ENCODE measurements at places on chromosomes 4 and X.

GRCh38 chr4:182881914-182882313 lies 35.3 kb downstream of the DCTD start:
- no peak for DNase-seq

GRCh38 chr4:113273721-113274220 lies 224.3 kb downstream of the ANK2 start:
- DNase-seq: no peak

DNA sequence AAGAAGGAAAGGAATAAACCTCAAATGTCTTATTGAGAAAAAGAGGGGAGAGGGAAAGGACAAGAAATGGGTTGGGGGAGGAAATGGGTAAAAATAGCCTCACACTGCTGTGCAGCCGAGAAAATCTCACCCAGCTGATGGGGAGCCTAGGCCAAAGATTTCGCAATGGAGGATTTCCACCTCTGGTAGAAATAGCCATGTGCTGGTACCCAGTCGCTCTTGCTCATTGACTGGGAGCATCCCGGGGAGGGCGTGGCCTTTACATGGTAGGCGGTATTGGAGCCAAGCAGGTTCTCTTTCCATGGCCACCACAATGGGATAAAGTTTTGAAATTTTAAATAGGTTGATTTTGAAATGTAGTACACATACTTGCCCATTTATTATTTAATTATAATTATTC lies 255.1 kb upstream of the LDB2 start:
- no peak for DNase-seq

GRCh38 chr4:150021483-150021882 lies 56.8 kb upstream of the DCLK2 start:
- no peak for DNase-seq

DNA sequence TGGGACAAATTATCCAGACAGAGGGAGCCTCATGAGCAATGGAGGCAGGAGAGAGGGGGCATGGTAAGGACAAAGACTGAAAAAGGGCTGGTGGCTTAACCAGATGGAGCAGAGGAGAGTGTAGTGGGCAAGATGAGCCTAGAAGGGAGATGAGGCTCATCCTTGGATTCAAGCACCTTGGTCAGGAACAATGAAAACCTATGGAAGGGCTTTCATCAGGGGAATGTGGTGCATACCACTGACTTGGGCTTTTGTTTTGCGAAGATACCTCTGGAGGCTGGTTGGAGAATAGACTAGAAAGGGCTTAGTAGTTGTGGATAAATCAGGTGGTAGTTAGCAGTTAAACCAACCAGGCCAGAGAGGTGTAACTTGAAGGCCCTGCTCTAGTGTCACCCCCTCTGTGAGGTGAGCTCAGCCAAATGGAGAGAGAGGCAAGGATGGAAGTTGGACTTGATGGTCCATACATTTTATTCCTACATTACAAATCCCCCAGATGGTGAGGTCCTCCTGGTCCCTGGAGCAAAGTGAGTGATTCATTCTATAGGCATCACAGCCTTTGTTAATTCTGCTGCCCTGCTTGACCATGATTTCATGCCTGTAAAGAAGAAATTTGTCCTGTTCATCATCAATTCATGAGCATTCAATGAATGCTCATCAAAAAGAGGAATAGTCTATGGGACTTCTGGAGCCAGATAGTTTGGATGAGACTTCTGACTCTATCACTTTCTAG lies 264.8 kb upstream of the IGFBP7 start:
- no peak for DNase-seq

DNA sequence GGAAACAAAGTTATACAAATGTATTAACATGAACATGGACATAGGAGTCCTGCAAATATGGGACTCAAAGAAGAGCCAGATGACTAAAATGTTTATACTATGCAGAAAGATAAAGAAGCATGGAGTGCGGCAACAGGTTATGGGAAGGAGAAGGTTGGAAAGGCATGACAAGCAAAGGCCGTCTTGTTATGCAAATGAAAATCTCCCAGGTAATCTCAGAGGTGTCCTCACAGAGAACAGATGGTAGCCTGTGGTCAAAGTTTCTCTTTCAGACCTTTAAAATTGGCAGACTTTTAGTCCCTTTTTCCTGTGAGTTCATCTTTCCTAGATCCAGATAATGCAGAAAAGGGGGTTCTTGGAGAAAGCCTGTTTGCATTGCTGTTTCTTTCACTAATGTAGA lies 116.4 kb upstream of the BEND4 start:
- no peak for DNase-seq

DNA sequence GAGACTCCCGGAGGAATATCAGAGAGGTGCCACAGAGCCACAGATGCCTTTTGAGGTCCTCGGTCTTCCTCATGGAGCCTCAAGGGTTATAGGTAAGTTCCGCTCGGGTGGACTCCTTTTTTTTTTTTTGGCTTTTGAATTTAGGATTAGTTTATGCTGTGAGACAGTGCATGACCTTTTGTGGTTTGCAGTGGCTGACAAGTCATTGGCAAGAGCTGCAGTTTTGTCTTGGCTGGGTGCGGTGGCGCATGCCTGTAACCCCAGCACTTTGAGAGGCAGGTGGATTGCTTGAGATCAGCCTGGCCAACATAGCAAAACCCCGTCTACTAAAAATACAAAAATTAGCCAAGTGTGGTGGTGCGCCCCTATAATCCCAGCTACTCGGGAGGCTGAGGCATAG lies 4.5 kb upstream of the GRSF1 start:
- no peak for DNase-seq

DNA sequence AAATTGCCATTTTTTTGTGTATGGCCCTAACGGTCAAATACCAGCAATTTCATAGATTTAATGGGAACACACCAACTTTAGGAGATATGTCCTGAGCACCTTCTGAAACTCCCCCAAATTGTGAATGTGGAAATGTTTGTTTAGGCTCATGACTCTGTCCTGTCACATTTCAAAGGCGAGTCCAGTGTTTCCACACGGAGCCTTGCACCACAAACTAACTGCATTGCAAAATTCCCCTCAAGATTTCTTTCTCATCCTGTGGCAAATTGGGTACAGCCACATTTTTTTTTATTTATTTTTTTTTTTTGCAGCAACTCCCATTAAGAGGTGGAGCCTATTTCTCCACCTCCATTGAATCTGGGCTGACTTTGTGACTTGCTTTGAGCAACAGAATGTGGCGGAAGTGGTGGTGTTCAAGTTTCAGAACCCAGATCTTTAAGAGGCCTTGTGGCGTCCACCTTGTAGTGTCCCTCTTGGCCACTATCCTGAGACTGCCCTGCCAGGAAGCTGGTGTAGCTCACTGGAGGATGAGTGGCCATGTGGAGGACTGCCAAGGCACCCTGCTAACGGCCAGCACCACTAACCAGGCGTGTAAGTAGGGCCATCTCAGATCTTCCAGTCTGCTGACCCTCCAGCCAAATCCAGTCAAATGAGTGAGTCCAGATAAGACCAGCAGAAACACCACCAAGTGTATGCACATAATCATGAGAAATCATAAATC lies 172.4 kb upstream of the SCML1 start:
- DNase-seq: no peak

- DNase-seq: no peak
Observed at GRCh38 chr4:54783402-54784110, 125.8 kb downstream of the KIT start.

GRCh38 chrX:55867181-55867651 lies 149.7 kb downstream of the RRAGB start:
- no peak for DNase-seq

GRCh38 chrX:132491191-132491590 lies 2.4 kb upstream of the MBNL3 start:
- DNase-seq: no peak

DNA sequence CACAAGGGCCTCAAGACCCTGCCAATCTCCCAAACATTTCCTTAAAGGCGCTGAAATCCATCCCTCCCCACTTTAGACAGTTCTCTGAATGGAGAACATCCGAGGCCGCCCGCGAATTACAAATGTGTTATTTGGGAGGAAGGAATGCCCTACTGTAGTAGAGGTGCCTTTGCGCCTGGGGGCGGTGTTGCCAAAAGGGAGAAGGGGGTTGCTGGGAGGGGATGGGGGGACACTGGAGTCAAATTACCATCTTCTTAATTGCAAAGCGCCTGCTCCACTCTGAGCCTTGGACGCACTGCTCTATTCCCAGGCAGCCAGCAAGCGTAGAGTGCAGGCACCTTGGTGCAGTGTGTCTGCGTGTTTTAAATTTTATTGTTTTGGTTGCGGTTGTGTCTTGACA lies 2.7 kb downstream of the TMEM255A start:
- DNase-seq: no peak

DNA sequence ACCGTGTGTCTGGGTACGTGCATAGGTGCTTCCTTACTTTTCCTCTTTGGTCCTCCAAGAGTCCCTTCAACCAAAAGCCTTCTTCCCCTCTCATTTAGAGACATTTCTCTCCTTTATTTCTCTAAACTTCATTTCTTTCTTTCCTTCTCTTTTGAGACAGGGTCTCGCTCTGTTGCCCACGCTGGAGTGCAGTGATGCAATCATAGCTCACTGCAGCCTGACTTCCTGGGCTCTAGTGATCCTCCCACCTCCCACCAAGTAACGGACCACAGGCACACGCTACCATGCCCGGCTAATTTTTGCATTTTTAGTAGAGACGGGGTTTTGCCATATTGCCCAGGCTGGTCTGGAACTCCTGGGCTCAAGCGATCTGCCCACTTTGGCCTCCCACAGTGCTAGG lies 42.2 kb downstream of the ACOX3 start:
- no peak for DNase-seq

DNA sequence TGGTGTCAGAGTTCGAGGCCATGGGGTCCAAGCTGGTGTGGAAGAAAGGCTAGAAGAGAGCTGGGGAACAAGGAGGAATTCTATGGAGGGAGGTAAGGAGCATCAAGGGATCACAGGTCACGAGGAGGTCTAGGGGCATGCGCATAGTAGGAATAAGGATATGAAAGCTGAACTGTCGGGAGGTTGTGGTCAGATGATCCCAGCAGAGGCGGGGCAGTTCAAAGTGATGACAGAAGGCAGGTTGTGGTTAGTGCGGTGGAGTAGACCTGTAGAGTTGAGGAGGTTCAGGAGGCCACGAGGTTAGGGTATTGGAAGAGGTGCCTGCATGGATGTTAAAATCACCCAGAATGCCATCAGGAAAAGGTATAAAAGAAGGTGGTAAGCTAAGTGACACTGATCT lies 156.3 kb downstream of the TMEM164 start:
- DNase-seq: no peak

DNA sequence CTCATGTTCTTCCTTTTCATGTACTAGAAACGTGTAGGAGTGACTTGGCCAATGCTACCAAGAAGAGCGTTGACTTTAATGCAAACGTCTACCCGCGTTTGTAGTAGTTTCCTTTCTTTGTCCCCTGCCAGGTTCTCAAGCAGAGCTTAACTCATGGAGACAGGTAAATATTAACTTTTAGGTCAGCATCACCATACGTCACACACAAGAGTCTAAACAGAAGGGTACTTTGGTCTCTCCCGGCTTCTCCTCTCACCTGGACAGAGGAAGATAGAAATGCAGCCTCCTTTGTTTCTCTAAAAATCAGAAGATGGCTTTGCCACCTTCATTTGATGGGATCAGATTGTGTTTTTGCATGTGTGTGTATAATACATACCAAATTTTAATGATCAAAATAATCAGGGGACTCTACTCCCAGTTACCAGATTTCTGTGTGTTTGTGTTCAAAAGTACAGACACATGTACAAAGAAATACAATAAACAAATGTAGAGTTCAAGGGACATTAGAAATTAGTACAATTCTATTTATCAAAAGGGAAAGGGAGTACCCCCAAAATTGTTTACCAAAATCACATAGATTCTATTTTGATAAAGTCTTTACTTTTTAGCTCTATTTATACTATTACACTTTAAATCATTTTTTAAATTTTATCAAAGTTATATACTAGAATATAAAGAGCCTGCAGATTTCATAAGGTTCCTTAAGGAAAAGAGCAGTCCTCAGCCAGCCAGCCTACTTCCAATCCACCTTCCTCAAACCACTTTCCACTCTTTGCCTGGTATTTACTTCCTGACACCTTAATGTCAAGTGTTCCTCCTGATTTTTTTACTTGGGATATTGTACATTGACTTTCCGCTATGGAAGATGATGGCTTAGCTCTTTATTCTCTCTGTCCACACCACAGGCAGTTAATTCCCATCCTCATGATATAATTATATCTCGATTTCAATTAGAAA lies 195.5 kb downstream of the RELL1 start:
- DNase-seq: no peak

- no peak for DNase-seq
Observed at GRCh38 chr4:98434816-98435215, 173.6 kb downstream of the RAP1GDS1 start.

DNA sequence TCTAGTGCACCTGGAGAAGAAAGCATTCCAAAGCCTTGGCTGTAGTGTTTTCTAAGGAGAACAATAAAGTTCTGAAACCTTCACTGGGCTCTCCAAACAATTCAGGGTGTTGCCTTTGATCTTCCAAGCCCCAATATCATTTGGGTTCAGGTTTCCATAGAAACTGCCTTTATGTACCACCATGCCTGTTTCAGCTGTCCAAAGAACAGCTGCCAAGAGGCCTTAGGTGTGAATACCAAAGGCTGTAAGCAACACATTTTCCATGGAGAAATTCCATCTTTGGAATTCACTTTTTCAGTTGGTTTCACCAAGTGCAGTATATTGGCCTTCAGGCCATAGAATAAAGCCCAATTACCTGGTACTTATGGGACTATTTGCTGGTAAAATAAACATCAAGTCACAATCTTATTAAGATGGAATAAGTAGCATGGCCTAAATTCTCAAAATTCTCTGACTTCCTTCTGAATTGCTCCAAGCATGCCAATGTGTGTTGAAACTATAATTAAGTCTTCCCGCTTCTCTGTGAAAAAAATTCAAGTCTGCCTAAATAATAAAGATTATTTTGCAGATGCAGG lies 61.9 kb downstream of the COX18 start:
- peak; percentile 51 for DNase-seq

GRCh38 chr4:116358633-116359222 lies 726.6 kb downstream of the TRAM1L1 start:
- DNase-seq: peak; percentile 18

GRCh38 chr4:23234018-23234417 lies 541.3 kb downstream of the GBA3 start:
- DNase-seq: no peak

DNA sequence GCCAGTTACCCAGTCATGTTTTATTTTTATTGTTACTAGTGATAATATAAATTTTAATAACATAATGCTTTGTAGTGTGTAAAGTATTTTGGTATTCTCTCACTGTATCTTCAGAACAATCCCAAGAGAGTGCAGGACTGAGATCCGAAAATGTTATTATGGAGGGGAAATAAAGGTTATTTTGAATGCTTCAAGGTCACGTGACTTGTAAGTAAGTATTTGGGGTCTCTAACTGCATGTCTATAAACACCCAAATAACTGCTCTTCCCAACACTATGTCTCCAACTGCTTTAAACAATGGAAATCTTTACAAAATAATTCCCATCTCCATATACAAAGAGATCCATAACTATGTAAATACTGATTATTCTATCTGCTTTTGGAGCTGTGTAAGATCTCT lies 302.2 kb downstream of the LDB2 start:
- DNase-seq: no peak

- DNase-seq: no peak
Observed at GRCh38 chr4:60737858-60738257, 462.3 kb upstream of the ADGRL3 start.

All from retinal pigment epithelial cell (primary cell).